ENCODE measurements at places on chromosomes 4 and X.

DNA sequence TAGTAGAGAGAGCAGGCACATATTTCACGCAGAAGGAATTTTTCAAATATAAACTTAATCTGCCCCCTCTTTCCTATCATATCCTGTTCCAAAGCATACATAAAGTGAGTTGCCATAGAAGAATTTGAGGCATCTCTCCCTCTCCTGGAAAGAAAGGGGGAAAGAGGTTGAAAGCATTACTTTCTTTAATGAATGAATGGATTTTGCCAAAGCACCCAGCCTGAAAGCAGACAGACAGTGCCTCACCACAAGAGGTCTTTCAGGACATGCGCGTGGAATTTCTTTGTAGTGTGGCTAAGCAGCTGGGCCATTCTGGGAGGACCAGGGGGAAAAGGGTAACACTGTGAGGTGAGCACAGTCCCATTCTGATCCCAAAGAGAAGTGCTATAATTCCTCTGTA is 651.4 kb downstream of the IQCM start:
- DNase-seq, result no peak
- peaks cover 3% of the 10 kb centered on the region for H3K4me1 ChIP-seq
- no peaks in the 10 kb centered on the region for H3K36me3 ChIP-seq
- H3K27me3 ChIP-seq, result no peaks in the 10 kb centered on the region

DNA sequence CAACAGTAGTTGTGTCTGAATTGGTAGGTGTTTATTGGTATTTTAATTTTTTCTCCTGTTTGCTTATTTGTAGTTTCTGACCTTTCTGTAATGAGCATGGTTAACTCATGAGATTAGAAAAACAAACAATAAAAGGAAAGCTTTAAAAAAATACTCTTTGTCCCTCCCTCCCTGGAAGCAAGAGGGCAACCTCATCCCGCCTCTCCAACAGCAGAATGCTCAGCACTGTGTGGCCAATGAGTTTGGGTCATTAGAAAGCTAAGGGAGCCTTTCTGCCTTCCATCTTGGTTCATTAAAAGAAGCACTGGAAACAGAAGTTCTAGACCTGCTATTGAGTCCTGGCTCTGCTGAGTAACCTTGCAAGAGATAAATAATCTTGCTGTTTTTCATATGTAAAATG is 33.9 kb downstream of the TRPC5 start:
- no peaks in the 10 kb centered on the region for H3K27me3 ChIP-seq
- H3K27ac ChIP-seq, result no peak overlapping the region
- no peaks in the 10 kb centered on the region for H3K36me3 ChIP-seq
- H3K4me3 ChIP-seq, result no peak overlapping the region
- no peak for DNase-seq
- H3K4me1 ChIP-seq, result no peaks in the 10 kb centered on the region

DNA sequence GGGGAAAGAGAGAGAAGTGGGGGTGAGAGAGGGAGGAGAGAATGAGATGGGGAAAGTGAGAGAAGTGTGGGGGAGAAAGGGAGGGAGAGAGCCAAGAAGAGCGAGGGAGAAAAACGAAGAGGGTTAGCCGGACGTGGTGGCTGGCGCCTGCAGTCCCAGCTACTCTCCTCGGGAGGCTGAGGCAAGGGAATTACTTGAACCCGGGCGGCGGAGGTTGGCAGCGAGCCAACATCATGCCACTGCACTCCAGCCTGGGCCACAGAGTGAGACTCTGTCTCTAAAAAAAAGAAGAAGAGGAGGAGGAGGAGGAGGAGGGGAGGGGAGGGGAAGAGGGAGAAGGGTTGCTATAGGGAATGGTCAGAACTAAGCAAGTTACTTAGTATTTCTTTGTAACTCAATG is 1.7 kb upstream of the NXT2 start:
- DNase-seq, result no peak
- H3K27me3 ChIP-seq, result no peaks in the 10 kb centered on the region
- H3K4me3 ChIP-seq, result no peak overlapping the region
- H3K4me1 ChIP-seq, result no peaks in the 10 kb centered on the region

DNA sequence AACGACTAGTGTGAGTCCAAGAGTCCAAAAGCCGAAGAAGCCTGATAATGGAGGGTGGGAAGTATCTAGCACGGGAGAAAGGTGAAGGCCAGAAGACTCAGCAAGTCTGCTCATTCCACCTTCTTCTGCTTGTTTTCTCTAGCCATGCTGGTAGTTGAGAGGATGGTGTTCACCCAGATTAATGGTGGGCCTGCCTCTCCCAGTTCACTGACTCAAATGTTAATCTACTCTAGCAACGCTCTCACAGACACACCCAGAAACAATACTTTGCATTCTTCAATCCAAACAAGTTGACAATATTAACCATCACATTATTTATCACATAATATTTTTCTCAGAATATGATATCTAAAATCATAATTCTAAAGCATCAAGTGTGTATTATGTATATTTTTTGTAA is 1055.1 kb upstream of the PCDH10 start:
- H3K27me3 ChIP-seq, result no peaks in the 10 kb centered on the region
- no peak overlapping the region for H3K27ac ChIP-seq
- no peak for DNase-seq
- H3K4me3 ChIP-seq, result no peak overlapping the region
- H3K4me1 ChIP-seq, result no peaks in the 10 kb centered on the region

GRCh38 chr4:90127706-90128345 is 632 bp downstream of the CCSER1 start:
- H3K4me1 ChIP-seq, result peaks cover 20% of the 10 kb centered on the region
- peaks cover 7% of the 10 kb centered on the region for H3K27me3 ChIP-seq
- H3K27ac ChIP-seq, result peak overlapping the region; percentile 44
- peak overlapping the region; percentile 59 for H3K4me3 ChIP-seq

DNA sequence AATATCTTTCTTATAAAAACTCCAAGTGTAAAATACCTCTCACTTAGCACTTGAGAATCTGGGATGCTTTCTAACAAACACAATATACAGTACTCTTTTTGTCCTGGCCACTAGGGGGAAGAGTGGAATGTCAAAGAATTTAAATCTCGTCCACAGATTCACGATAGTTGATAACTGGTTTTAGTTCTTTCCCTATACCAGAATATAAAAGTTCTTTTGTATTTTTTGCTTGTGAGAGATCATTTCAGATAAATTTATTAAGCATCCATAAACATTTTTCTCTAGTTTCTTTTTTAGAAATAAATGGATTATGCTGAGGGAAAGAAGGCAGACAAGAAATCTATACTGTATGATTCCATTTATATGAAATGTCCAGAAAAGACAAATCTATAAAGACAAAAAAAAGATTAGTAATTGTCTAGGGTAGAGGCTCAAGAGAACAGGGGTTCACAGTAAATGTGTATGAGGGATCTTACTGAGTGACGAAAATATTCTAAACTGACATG is 50.4 kb downstream of the MGARP start:
- H3K4me3 ChIP-seq, result no peak overlapping the region
- no peaks in the 10 kb centered on the region for H3K27me3 ChIP-seq
- H3K36me3 ChIP-seq, result no peaks in the 10 kb centered on the region
- no peak for DNase-seq
- no peak overlapping the region for H3K27ac ChIP-seq

GRCh38 chrX:73842541-73843234 is 279.7 kb downstream of the CHIC1 start:
- no peak overlapping the region for H3K27ac ChIP-seq
- no peak for DNase-seq
- H3K4me3 ChIP-seq, result no peak overlapping the region
- no peaks in the 10 kb centered on the region for H3K36me3 ChIP-seq

DNA sequence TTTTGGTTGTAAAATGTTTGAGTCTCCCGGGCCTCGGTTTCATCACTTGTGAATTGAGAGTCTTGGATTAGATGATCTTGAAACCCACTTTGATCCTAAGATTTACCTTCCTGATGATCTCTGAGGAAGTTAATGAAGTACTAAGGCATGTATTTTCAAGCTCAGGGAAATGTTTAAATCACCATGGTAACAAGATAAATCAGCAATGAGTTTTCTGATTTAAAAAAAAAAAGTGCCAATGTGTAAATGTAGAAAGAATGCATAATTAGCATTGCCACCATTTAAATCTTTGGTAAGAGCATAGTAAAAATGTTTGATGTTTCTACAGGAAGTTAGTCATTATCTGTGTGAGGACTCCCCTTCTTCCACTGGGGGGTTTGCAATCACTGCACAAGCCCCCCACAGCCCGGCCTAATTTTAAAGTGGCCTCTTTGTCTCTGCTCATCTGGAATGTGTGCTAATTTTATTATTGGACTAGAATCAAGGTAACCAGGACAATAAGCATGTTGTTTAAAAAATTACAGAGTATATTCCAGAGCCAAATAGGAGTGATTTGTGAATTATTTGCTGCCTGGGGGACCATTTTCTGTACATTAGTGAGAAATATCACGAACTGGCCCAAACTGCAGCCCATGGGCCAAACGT is 93.6 kb downstream of the SLC34A2 start:
- H3K27ac ChIP-seq, result no peak overlapping the region
- no peaks in the 10 kb centered on the region for H3K36me3 ChIP-seq
- no peaks in the 10 kb centered on the region for H3K4me1 ChIP-seq
- DNase-seq, result no peak
- no peak overlapping the region for H3K4me3 ChIP-seq

GRCh38 chrX:17553469-17553868 is 178.5 kb downstream of the NHS start:
- no peaks in the 10 kb centered on the region for H3K27me3 ChIP-seq
- no peak overlapping the region for H3K4me3 ChIP-seq
- H3K4me1 ChIP-seq, result peaks cover 11% of the 10 kb centered on the region
- peak; percentile 21 for DNase-seq
- H3K27ac ChIP-seq, result peak overlapping the region; percentile 64

GRCh38 chrX:23334848-23335599 is at the start of gene PTCHD1:
TSS of gene PTCHD1 (plus strand) at chrX:23334849. CDS start at chrX:23334876, 27 bp downstream.
- H3K36me3 ChIP-seq, result no peaks in the 10 kb centered on the region
- H3K4me1 ChIP-seq, result peaks cover 13% of the 10 kb centered on the region
- H3K4me3 ChIP-seq, result peak within 1 kb of the TSS; percentile 59
- DNase-seq, result no peak

GRCh38 chr4:96675896-96676295 is 836.0 kb downstream of the PDHA2 start:
- H3K27me3 ChIP-seq, result no peaks in the 10 kb centered on the region
- no peaks in the 10 kb centered on the region for H3K36me3 ChIP-seq
- no peaks in the 10 kb centered on the region for H3K4me1 ChIP-seq
- H3K4me3 ChIP-seq, result no peak overlapping the region
- no peak for DNase-seq
